ENCODE measurements at places on chromosomes 4 and X.

- DNase-seq = no peak
These were observed 64.7 kb upstream of the CTSO start for GRCh38 chr4:156018383-156018782.

- peak; percentile 13 for DNase-seq
These were observed at the start of gene PHKA2 for GRCh38 chrX:18983666-18984380. TSS of gene PHKA2 (minus strand) at chrX:18984114. CDS start at chrX:18983932, 182 bp downstream.

DNA sequence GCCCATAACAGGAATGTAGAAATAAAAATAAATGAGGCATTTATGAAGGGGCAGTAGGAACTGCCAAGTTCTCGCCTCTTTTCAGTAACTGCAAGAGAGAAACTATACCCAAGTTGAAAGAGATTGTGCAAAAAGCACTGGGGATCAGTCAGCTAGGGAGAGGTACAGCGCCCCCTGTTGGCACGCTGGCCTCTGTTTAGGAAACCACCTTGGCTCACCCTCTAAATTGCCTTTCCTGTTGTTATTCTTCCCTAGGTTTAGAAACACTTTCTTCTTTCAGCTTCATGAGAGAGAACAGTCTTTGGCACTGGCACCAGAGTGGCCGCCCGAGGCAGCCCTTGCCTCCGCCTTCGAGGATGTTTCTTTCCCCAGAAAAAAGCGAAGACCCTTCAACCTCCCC lies 348.5 kb downstream of the MID1IP1 start:
- DNase-seq = peak; percentile 72

DNA sequence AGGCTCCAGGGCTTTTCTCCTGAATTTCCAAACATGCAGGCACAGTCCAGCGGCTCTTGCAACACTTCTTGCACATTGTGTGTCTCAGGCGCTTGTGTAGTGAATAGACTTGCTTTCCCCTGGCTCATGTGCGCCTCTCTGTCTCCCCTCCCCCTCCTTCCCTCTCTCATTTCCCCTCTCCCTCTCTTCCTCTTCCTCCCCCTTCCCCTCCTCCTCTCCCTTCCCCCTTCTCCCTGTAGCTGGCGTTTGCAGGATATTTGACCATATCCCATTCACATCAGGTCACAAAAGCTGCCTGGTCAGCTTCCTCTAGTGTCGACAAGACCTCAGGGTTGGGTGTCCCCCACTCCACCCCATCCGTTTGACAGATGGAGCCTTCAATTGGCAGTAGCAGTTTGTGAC lies 2.4 kb downstream of the CHST7 start:
- no peak for DNase-seq

GRCh38 chrX:81238166-81238565 lies 36.3 kb downstream of the SH3BGRL start:
- DNase-seq = no peak

GRCh38 chrX:68703369-68703768 lies 55.9 kb downstream of the STARD8 start:
- DNase-seq = no peak

DNA sequence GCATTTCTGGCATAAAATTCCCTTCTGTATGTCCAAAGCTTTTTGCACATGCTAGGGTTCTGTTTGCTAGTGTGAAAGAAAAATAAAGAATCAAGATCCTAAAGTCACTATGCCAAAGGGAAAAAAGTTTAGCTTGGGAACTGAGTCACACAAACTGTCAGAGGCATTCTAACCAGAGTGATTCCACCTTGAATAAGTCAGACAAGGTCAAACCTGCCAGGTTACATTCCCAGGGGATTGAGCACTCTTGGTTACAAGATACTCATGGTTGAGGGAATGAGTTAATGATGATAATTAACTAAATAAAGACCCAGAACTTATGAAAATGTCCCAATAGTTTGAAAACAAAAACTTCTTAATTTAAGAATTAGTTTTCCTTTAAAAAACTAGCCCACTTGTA lies 13.7 kb upstream of the UGT2B17 start:
- no peak for DNase-seq

DNA sequence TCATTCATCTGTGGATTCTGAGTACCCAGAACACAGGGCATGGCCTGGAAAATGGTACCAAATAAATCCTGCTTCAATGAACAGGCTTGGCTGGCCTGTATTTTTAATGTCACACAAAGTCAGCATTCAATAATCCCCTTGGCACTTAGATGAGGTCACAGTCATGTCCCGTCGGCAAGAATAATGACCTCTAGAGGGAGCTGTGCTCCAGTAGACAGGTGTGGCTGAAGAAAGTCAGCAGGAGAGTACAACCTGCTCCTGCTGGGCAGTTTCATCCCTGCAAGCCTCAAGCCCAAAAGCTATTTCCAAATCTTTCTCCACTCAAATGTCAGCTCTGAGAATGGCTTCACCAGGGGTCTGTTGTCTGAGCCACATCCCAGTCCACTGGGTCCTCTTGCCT lies 404.0 kb upstream of the F9 start:
- DNase-seq = no peak

DNA sequence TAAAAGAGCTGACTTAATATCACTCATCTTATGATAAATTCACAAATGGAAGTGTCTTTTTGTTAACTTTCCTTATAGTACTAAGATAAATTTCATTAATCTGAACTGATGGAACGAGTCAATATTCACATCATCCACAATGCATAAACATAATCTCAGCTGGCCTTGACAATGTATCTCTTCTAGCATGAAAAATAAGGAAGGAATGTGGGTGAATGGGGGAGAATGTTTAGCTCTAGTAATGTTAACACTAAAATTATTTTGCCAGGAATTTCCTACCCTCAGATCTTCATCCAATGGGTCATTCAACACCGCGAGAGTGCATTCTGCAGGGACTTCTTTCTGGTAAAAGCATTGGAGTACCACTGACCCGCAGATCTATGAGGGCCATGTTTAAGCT lies 15.8 kb downstream of the TRPC3 start:
- no peak for DNase-seq

- DNase-seq = no peak
These were observed 129.8 kb downstream of the GPR143 start for GRCh38 chrX:9635803-9636202.

DNA sequence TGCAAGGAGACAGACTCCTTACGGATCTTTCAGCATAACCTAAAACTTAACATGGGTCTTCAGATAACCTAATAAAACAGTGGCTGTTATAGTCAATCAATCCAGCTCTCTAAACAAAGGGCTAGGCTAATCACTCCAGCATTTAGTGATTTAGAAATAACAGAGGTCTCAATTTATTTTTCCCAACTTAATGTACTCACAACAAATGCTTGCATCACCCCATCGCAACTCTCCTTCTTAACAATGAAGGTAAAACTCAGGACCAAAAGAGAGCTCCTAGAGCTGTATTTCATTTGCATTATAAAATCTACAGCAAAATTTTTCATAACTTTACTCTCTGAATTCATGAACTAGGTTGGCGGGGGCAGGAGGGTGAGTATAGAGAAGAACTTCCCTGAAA lies 1.1 kb downstream of the LIN54 start:
- DNase-seq = no peak

DNA sequence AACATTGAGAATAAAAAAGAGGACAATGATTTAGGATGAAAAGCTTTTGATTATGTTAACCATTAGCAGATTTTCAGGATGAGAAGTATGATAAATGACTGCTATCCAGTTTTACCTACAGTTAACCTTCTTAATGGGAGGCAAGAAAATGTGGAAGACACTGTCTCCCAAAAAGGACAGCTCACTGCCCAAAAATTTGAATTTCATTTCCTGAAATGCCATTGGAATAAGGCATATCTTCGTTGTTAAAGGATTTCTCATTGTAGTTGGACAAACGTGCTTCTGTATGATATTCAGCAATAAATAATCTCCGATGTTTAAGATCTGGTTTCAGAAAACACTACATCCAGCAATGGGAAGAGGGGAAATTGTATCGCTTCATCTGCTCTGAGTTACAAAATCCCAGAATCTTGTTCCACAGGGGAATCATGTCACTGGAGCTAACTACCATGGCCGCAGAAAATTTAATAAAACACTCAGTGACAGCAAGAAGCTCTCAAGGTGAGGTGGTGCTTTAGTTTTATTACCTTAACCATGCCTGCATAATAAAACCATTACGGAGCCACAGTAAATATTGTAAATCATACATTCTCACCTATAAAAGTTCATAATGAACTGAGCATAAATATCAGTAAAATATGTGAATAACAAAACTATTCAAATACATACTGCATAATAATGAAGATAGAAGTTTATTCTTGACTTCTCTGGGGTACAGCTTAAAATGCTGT lies 552.3 kb downstream of the PCDH7 start:
- DNase-seq = no peak

- no peak for DNase-seq
These were observed 523.2 kb upstream of the IGFBP7 start for GRCh38 chr4:57633212-57633859.

GRCh38 chrX:136671006-136671610 lies 23.1 kb downstream of the CD40LG start:
- no peak for DNase-seq

DNA sequence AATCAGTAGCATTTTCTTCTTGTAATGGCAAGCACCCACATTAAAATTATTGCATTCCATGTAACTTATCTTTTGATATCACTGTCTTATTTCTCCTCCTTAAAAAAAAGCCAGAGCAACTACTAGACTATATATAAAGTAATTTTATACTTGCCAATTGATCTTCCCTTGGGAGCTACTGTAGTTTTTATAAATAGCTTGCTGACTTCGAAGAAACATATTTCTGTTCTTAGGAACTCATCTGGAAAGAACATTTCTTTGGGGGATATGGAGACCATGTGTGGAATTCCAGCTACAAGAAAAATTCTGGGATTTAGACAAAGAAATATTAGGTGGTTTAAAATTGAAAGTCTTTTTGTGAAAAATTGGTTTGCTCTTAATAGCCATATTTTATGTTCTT lies 94.9 kb downstream of the BMPR1B start:
- DNase-seq = no peak

DNA sequence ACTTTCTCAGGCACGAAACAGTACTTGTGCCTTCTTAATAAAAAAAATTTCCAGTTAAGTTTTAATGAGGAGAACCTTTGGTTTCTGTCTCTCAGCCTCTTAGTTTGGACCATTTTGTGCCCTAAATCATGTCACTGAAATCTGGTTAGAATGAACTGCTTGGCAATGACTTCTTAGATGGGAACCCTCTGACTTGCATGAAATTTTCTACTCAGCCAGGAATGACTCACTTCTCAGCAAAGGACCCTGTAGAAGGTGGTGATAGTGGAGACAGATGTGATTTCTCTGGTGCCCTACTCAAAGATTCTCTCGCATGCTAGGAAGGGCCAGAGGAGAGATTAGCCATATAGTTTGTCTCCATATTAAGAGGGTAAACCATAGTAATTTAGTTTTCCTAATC lies 50.5 kb downstream of the RASL11B start:
- no peak for DNase-seq

DNA sequence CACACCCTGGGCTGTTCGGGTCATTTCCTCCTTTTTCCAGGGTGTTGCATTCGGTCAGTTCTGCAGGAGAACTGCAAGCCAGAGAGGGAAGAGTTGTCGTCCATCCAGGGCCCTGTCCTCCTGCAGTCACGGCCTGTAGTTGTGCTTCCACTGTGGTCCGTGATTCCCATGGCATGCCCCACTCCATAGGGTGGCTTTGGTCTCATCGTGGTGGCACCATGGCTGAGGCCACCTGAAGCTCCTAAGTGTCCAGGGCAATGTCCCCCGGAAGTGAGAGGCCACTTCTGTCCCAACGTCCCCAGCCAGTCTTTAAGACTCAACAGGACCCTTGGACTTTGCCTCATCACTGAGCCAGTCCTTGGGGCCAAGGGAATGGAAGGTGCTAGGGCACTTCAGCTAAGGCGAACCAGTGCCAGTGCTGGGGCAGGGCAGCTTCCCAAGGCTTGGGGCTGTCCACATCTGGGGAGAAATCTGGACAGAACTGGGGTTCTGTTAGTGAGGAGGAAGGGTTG lies 83.7 kb downstream of the HTRA3 start:
- DNase-seq = no peak

DNA sequence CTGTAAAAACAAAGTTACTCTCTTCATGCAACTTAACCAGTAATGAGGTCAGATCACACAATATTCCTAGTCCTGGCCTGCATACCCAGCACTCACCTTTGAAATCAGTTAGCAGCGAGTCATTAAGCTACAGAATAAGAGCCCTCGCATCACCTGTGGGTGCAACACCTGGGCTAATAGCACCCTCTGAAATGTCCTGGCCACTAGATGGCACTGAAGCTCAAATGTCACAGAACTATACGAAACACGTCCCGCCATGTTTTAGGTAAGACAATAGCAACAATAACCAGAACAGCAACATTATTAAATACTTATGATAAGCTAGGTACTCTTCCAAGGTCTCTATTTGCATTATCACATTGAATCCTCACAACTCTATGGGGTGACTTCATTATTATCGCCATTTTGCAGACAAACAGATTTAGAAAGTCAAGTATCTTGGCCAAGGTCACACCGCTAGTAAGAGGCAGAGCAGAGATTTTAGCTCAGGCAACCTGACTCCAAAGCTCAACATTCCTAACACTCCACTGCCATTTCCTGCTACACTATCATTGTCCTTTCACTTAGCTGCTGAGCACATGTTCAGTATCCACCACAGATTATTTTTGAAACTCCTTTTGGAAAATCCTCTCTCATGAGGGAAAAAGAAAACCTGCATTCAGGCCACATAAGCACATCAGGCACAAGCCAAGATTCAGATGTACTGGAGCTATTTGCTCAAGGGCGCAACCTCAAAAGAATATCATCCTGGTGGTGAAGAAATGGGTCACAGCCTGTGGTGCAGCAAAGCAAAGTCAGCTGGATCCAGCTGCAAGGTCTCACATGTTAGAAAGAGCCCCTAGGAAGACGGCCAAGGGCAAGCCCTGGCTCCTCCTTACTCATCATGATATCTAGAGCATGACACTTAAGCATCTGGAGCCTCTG lies 59.5 kb upstream of the KDR start:
- DNase-seq = no peak

DNA sequence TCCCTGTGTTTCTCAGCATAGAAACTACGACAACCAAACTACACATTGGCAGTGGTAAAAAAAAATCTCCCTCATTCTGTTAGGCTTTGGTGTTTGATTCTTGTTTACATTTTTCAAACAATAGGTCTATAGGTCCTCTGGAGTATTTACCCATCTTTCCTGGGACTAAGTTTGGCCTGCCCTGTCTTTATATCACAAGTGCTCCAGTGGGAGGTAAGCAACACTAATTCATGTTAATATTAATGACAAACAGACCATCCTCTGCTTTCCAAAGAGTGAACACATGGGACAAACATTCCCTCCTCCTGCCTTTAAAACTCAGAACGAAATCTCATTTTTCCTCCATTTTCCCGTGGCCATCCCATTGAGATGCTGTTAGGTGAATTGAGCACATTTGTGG lies 514.1 kb upstream of the INTU start:
- no peak for DNase-seq

DNA sequence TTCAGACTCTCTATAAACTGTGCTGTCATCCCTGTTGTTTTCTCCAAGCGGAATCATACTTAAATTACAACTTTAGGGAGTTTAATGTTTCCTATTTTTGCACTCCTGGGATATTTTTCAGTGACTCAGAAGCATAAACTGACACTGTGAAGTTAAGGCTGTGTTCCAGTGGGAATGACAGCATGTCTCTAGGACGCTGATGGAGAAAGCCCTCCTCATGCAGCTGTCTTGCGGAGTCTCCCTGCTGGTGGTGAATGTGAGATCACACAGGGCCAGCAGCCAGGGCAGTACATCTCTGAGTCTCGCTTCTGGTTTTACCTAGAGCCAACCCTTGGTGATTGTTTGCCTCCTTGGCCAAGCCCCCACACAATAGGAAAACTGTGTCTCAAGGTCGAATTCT lies 53.3 kb downstream of the NFKB1 start:
- no peak for DNase-seq
